CD4-positive, alpha-beta memory T cell (primary cell): ENCODE measurements at places on chromosomes 13 and 19. TPM values are rescaled to one million over a fixed set of nuclear protein-coding genes. Genes with fewer than 3 reads are reported as not detected.

The CYP4F3 gene
- total RNA-seq = not detected

The ZNF610 gene
- 6.0 TPM for total RNA-seq

The PINLYP gene
- 0.84 TPM for total RNA-seq

The PAF1 gene
- 49.2 TPM for total RNA-seq

The PRKD2 gene
- total RNA-seq = 115 TPM

The ZSWIM4 gene
- total RNA-seq = 6.6 TPM

The PEAK3 gene
- total RNA-seq = not detected

GRCh38 chr19:35009424-35010415, 9.6 kb downstream of the GRAMD1A start:
- DNase-seq = no peak
- H3K36me3 ChIP-seq = peaks cover 33% of the 10 kb centered on the region
- no peaks in the 10 kb centered on the region for H3K27me3 ChIP-seq
- no peak overlapping the region for H3K4me3 ChIP-seq
- H3K27ac ChIP-seq = no peak overlapping the region
- peaks cover 64% of the 10 kb centered on the region for H3K4me1 ChIP-seq

DNA sequence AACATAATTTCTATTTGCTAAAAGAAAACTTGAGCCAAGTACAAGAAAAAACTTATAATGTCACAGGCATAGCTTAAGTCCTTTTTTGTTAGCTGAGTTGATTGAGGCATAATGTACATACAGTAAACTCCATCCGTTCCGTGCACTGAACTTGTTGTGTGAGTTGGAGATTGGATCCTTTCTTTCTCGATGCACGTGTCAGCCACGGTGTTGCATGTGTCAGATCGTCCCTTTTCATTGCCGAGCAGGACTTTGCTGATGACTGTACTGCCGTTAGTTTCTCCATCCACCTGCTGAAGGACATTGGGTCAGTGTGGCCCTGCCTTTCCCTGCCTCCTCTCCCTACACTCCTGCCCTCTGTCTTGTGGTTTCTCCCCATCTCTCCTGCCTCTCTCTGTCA, 34.4 kb downstream of the IGFL2 start:
- H3K27me3 ChIP-seq = no peaks in the 10 kb centered on the region
- H3K36me3 ChIP-seq = no peaks in the 10 kb centered on the region
- no peak for DNase-seq
- no peak overlapping the region for H3K4me3 ChIP-seq

- H3K4me3 ChIP-seq = no peak overlapping the region
- H3K4me1 ChIP-seq = peaks cover 14% of the 10 kb centered on the region
- H3K36me3 ChIP-seq = no peaks in the 10 kb centered on the region
- DNase-seq = peak; percentile 42
- H3K27ac ChIP-seq = no peak overlapping the region
These were observed 666 bp downstream of the SAMD1 start for GRCh38 chr19:14089662-14090508.

GRCh38 chr13:100362371-100362770, 226.2 kb downstream of the GGACT start:
- no peaks in the 10 kb centered on the region for H3K4me1 ChIP-seq
- DNase-seq = no peak
- no peaks in the 10 kb centered on the region for H3K27me3 ChIP-seq
- H3K4me3 ChIP-seq = no peak overlapping the region
- no peak overlapping the region for H3K27ac ChIP-seq

DNA sequence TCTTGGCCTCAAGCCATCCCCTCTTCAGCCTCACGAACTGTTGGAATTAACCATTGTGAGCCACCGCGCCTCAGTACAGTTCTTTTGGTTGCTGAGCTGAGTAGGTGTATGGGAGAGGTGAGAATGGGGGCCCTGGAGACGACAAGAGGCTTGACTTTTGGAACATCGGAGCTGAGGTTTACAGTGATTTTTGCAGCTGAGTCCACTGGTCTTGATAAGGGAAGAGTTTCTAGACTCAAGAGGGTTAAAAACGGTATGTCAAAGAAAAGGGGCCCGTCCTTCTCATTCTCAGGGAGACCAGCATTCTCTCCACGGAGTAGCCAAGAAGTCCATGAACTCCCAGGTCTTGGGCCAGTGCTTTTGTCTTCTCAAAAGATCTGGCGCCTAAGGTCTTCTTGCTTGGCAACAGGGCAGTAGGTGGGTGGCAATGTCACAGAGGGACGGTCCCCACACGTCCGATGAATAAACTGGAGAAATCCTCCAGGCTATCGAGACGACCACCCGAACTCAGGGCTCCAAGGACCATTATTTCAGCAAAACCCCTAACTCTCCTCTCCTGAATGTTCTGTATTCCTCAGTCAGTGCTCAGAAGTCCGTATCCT, 6.4 kb upstream of the QTRT1 start:
- peaks cover 12% of the 10 kb centered on the region for H3K4me1 ChIP-seq
- peaks cover 19% of the 10 kb centered on the region for H3K36me3 ChIP-seq
- no peak for DNase-seq
- no peak overlapping the region for H3K4me3 ChIP-seq

DNA sequence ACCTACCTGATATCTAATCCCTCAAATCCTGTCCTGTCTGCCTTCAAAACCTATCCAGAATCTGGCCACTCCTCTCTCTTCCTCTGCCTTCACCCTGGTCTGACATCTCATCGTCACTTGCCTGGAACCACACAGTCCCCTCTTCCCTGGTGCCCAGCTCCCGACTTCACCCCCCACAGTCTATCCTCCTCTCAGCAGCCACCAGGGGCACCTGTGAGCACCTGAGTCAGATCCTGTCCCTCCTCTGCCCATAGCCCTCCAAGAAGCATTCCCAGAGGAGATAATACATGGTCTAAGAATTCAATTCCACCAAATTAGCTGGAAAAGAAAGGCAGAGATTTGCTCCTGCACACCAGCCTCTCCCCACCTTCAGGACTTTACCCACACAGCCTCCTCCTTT, 48.9 kb downstream of the ZNRF4 start:
- H3K4me3 ChIP-seq = no peak overlapping the region
- no peaks in the 10 kb centered on the region for H3K27me3 ChIP-seq
- DNase-seq = no peak
- no peaks in the 10 kb centered on the region for H3K36me3 ChIP-seq

DNA sequence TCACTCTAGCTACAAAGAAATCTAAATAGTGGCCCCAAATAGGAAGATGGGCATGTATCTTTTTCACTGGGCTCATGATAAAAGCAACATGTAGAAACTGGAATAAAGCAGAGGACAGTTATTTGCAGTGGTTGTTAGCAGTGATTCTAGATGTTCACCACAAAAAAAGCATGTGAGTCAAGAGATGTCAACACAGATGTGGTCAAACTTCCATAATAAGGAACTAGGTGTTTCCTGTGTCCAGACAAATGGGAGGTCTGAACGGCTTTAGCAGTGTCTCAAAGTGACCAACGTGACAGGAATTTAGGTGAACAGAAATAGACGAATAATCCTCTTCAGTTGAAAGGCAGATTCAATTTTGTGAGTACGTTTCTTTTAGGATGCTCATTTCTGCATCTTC, 162.7 kb downstream of the TBC1D4 start:
- H3K27ac ChIP-seq = no peak overlapping the region
- H3K4me3 ChIP-seq = no peak overlapping the region
- H3K36me3 ChIP-seq = no peaks in the 10 kb centered on the region
- H3K27me3 ChIP-seq = no peaks in the 10 kb centered on the region
- H3K4me1 ChIP-seq = peaks cover 72% of the 10 kb centered on the region

DNA sequence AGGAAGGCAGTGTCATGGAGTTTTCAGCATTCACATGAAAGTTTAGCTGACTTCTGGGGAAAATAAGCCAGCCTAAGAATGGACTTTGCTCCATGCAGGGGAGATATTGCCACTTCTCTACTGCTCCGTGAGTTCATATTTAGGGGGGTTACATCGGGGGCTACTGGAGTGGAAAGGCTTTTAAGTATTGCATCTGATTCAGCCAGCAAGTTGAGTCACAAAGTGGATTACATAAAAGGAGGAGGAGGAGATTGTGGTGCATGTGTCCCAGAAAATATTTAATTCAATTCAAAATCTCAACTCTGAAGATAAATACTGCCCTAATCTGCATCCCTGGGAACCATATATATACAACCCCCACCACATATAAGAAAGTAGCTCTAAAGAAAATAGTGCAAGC, 617.2 kb downstream of the DCT start:
- H3K4me1 ChIP-seq = no peaks in the 10 kb centered on the region
- H3K27me3 ChIP-seq = no peaks in the 10 kb centered on the region
- no peak overlapping the region for H3K4me3 ChIP-seq
- H3K36me3 ChIP-seq = no peaks in the 10 kb centered on the region
- no peak for DNase-seq
- H3K27ac ChIP-seq = no peak overlapping the region

DNA sequence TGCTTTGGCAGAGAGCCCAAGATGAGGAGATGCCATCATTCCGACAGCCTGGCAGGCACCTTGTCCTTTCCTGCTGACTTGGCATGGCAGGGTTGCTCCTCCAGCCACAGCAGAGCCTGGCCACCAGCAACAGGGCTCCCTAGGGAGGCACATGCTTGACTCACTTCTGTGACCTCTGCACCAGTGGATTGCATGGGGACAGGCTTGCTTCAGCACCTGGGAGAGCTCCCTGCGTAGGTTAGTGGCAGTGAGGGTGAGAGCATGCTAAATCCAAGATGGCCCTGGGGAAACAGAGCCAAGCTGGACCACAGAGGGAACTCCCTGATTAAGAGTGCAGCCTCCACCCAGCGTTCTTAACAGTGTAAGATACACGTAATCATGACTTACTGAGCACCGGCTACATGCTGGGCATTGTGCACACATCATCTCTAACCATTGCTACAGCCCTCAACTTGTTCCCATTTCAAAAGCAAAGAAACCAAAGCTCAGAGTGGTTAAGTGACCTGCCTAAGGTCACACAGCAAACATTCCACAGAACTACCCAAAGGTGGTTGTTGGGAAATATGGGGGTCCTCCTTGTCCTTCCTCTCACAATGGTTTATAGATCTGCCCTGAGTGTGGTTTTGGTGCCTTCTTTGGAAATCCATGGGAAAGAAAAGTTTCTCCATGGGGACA, 116.6 kb upstream of the UQCRFS1 start:
- H3K4me3 ChIP-seq = no peak overlapping the region
- no peak for DNase-seq
- H3K27me3 ChIP-seq = no peaks in the 10 kb centered on the region
- H3K4me1 ChIP-seq = no peaks in the 10 kb centered on the region
- H3K27ac ChIP-seq = no peak overlapping the region

GRCh38 chr13:20847296-20847695, 55.2 kb downstream of the XPO4 start:
- no peaks in the 10 kb centered on the region for H3K4me1 ChIP-seq
- no peak overlapping the region for H3K4me3 ChIP-seq
- H3K27me3 ChIP-seq = no peaks in the 10 kb centered on the region

GRCh38 chr13:112247471-112248405, 128.4 kb upstream of the SPACA7 start:
- no peaks in the 10 kb centered on the region for H3K4me1 ChIP-seq
- H3K36me3 ChIP-seq = no peaks in the 10 kb centered on the region
- no peak overlapping the region for H3K4me3 ChIP-seq
- H3K27ac ChIP-seq = no peak overlapping the region
- H3K27me3 ChIP-seq = no peaks in the 10 kb centered on the region
- no peak for DNase-seq

DNA sequence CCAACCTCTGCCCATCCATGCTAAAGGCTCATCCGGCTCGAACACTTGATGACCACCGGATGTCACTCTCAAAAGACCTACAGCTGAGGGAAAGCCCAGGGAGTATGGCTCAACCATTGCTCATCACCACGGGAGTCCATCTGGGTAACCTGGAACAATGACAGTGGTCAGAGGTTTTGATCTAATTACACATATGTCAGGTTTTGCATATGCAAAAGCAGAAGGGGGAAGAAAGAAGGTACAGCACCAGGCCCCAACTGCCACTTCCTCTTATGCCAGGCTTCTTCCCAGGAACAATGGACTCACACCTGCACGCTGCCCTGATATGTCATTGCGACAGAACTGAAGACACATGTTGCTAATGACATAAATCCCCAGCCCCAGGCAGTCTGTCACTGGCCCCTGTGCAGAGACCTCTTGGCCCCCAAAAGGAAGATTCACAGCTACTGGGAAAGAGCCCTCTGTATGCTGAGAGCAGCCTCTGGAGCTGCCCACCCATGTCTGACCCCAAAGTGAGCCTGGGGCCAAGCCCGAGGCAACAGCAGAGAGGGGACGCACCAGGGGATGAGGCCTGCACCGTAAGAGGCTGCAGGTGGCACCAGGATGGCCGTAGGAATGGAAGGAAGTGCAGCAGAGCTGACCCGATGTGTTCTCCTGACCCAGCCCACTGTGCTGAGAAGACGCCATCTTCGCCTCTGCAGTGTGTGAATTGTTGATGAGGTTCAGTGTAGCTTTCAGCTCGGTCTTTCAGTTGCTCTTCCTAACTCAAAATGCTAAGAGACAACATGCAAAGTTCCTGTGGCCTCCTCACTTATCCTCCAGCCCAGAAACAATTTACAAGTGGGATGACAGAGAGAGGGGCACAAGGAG, 26.3 kb downstream of the EPS15L1 start:
- no peak for DNase-seq
- H3K4me3 ChIP-seq = no peak overlapping the region
- peaks cover 38% of the 10 kb centered on the region for H3K4me1 ChIP-seq
- H3K27ac ChIP-seq = no peak overlapping the region

GRCh38 chr13:103884101-103884723, 818.0 kb upstream of the SLC10A2 start:
- H3K4me1 ChIP-seq = no peaks in the 10 kb centered on the region
- H3K27me3 ChIP-seq = no peaks in the 10 kb centered on the region
- no peak overlapping the region for H3K27ac ChIP-seq
- no peak overlapping the region for H3K4me3 ChIP-seq

- H3K27ac ChIP-seq = no peak overlapping the region
- H3K27me3 ChIP-seq = no peaks in the 10 kb centered on the region
- H3K4me3 ChIP-seq = no peak overlapping the region
- H3K36me3 ChIP-seq = no peaks in the 10 kb centered on the region
- DNase-seq = no peak
These were observed 32.9 kb downstream of the ZNF701 start for GRCh38 chr19:52602941-52603340.

- no peaks in the 10 kb centered on the region for H3K4me1 ChIP-seq
- no peak for DNase-seq
These were observed 592.6 kb downstream of the TBC1D4 start for GRCh38 chr13:74889321-74889720.

- no peaks in the 10 kb centered on the region for H3K4me1 ChIP-seq
- H3K36me3 ChIP-seq = no peaks in the 10 kb centered on the region
- DNase-seq = no peak
- H3K27me3 ChIP-seq = no peaks in the 10 kb centered on the region
These were observed 638.2 kb upstream of the SPRY2 start for GRCh38 chr13:80979035-80979641.

- H3K36me3 ChIP-seq = peaks cover 4% of the 10 kb centered on the region
- no peaks in the 10 kb centered on the region for H3K4me1 ChIP-seq
- H3K4me3 ChIP-seq = no peak overlapping the region
- H3K27me3 ChIP-seq = no peaks in the 10 kb centered on the region
These were observed 36.8 kb downstream of the PHF11 start for GRCh38 chr13:49532593-49532992.

DNA sequence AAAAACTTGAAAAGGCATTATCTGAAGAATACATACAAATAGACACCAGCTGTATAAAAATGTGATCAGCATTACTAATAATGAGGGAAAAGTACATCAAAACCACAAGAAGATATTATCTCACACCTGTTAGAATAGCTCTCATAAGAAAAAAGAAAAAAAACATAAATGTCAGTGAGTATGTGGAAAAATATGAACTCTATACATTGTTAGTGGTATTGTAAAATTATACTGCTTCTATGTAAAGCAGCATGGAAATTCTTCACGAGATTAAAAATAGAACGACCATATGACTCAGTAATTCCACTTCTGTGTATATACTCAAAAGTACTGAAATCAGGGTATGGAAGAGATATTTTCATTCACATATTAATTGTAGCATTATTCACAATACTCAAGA, 1146.4 kb downstream of the SLITRK5 start:
- no peak overlapping the region for H3K4me3 ChIP-seq
- no peak overlapping the region for H3K27ac ChIP-seq
- no peaks in the 10 kb centered on the region for H3K4me1 ChIP-seq
- H3K27me3 ChIP-seq = no peaks in the 10 kb centered on the region
- no peaks in the 10 kb centered on the region for H3K36me3 ChIP-seq
